Dermis blood vessel endothelial cell (primary cell): ENCODE measurements at places on chromosomes 3 and 15. TPM values are rescaled to one million over a fixed set of nuclear protein-coding genes. Genes with fewer than 3 reads are reported as not detected.
A peak's percentile ranks its signal among the peaks of the same experiment; 100 is the strongest.

GRCh38 chr15:99717161-99718009 lies 15.9 kb downstream of the LYSMD4 start:
- DNase-seq, result peak; percentile 41

DNA sequence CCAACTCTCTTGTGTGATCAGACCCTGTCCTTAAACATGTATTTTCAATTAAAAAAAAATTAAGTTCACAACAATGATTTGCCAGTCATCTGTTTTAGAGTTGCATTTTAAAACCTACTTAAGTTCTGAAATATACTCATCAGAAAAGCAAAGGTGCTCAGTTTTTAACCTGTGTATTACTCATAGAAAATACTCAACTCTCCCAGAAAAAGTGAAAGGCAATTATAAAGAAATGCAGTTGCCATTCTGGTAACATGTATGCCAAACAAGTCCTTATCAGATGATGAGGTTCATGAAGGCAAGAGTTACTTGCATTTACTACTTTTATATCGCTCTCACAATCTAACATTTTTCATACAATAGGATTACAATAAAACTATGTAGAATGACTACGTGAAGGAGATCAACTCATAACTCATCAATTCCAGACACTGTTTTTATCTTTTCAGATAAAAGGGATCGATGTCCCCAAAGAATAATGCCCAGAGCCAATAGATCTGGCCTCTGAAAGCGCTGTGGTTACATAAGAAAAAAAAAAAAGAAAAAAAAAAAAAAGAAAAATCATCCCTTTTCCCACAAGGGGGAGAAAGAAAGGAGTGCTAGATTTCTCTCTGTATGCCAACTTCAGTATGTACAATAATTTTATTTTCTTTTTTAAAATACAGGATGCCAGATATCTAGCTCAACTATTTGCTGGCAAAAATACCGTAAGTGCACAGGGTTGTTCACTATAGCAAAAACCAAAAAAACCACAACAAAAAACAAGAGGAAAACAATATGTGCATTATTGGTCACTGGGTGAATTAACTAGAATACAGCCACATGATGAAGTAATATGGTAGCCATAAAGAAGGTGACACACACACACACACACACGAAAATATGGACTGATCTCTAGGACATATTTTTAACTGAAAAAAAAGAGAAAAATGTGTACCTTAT lies 137.4 kb downstream of the NR1I2 start:
- no peak for DNase-seq

DNA sequence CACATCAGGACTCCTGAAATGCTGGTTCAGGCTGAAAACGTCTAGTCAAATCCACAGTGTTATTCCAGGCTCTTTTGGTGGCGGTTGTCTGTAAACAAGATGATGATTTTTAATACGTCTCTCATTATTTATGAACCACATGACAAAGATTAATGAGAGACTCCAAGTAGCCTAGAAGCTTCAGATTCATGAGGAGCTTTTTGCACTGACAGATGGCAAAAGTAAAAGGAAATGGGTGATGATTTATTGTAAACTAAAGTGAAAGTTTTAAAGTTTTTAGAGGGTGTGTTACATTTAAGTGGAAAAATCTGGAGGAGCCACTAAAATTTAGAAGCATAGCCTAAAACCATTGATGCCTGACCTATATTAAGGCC lies 77.0 kb downstream of the BBX start:
- DNase-seq, result peak; percentile 38

- DNase-seq, result no peak
Measured at GRCh38 chr3:190595179-190595795, 81.4 kb downstream of the IL1RAP start.

DNA sequence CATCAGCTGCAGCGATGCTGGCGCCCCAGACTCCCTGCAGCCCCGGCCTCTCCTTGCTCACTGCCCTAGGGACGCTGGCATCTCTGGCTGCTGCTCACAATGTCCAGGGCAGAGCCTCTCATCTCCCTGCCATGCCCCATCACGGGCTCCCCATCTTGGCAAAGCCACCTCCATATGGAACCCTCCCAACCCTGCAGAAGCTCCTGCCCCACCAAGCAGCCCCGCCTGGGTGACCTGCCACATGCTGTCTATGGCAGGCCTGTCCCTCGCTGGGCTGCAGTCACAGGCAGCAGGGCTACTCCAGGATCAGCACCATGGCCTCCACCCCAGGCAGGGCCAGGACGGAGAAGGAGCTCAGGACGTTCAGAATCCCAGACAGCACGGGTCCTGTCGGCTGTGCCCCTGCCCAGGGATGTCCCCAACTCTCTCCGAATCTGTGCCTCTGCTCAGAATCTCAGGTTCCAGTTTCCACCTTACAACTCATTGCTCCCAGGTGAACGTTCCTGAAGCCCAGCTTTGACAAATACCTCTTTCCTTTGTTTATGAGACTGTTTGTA lies 58.4 kb downstream of the PLXNA1 start:
- no peak for DNase-seq

Gene CYP8B1
- total RNA-seq, result not detected in 2 replicates

Gene ZBTB38
- total RNA-seq, result 92.4 and 113 TPM in 2 replicates

Gene PDZRN3
- under 0.01 and 0.23 TPM in 2 replicates for total RNA-seq

Gene PLA2G4E
- not detected in 2 replicates for total RNA-seq

Gene COL8A1
- total RNA-seq, result 263 and 653 TPM in 2 replicates

Gene DNAH1
- 3.3 and 5.6 TPM in 2 replicates for total RNA-seq

Gene APOD
- 16.2 and 27.1 TPM in 2 replicates for total RNA-seq
